Substantia nigra (tissue), 51 donors: ENCODE measurements at places on chromosomes 4 and X.

GRCh38 chr4:98470831-98471230, 187.6 kb downstream of the TSPAN5 start:
- no peak for DNase-seq

DNA sequence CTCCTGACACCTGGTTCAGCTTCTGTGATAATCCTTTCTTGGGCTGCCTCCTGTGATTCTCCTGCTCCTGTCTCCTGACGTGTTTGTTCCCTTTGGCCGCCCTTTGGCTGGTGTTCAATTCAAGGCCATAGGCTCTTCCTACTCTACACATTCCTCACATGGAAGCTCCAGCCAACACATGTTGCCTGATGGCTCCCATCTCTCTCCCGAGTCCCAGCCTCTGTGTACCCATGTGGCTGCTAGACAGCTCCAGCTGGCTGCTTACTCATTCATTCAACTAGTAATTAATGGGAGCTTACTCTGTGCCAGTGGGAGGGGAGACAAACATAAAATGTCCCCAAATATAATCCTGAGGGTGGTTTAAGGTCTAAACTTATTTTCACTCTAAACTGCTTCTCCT, 9.2 kb upstream of the MED28 start:
- no peak for DNase-seq

DNA sequence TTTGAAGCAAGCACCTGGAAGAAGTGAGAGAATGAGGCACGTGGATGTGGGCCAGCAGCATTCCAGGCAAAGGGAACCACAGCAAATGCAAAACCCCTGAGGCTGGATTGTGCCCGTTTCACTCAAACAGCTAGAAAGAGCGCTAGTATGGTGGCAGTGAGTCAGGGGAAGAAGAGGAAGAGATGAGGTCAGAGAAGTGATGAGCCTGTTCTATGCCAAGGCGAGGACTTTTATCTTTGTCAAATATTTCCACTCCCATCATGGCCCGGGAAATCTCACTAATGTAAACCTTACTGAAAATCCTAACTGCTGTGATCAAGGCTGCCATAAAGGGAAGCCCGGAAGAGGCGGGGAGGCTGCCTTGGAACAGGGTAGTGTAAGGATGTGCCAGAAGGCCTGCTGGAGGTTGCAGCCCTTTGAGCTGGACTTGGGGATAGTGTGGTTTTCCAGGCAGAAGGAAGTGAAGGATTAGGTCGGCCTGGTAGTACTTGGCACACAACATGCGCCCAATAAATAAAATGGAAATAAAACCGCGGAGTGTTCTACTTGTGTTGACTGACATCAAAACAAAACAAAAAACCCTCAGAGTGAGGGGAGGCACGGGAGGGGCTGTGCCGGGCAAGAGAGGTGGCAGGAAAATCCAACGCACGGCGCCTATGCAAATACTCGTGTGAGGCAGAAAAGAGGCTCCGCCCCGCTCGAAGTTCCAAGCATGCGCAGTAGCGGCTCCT, 1.2 kb upstream of the CDK16 start:
- no peak for DNase-seq

DNA sequence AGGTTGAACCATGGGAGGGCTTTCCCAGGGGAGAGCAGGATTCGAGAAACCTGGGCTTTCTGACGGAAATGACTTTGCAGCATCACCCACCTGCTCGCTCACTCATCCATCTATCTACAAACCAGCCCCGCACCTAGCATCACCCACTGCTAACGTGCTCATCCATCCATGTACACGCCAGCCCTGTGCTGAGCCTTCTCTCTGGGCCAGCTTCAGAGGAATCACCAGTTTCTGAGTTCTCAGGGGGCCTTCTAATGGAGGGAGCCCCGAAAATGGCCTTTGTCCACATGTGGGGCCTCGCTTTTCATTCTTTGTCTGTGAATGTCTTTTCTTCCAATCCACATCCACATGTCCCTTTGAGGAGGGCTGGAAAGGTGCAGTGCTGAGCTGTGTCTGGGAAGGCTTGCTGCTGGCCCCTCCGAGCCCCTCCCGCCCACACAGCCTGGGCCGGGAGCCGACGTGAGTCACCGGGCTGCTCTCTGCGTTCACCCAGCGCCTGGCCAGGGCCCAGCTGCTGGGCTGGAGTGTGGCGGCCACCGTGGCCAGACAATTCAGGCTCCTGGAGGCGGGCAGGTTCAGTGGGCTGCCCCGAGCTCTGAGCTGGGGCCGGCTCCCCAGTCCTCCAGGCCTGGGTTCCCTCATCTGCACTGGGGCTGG, 14.7 kb downstream of the SORCS2 start:
- peak; percentile 14 for DNase-seq

- DNase-seq: no peak
Observed at GRCh38 chrX:19745077-19745476, 142.3 kb downstream of the SH3KBP1 start.

- no peak for DNase-seq
Observed at GRCh38 chr4:105838082-105838481, 57.2 kb upstream of the NPNT start.

GRCh38 chr4:128384091-128384520, 96.5 kb upstream of the PGRMC2 start:
- no peak for DNase-seq

DNA sequence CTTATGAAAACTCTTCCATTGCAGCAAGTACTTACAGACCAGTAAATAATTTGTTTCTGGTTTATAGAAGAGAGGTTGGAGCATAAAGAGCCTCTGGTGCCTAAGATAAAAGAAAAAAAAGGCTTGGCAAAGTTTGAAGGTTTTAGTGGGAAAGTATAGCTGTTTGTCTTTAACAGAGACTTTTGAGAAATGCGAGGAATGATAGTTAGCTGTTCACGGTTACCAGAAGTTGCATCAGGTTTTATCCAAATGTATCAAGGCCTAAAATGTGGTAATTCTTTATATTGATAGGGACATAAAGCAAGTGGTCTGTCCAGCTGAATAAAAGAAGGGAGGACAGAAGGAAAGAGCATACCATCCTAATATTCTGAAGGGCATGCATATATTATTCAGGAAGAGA, 29.3 kb downstream of the RAP1GDS1 start:
- DNase-seq: no peak

GRCh38 chrX:69280933-69281332, 115.7 kb upstream of the PJA1 start:
- no peak for DNase-seq

- DNase-seq: no peak
Observed at GRCh38 chr4:88191404-88191803, 33.0 kb upstream of the ABCG2 start.

DNA sequence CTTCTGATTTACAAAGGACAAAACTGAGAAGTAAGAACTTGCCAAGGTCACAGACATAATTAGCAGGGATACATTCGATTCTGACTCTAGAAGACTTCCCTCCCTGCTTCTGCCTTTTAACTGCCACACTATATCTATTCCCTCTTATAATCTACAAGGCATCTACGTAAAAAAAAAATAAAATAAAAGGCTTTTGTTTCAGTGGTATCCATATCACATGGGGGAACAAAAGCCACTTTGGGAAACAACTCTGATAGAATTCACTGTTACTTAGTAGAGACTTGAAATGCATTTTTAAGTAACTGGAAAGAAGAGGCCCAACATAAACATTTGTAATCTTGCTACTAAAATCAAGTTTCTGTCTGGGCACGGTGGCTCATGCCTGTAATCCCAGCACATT, 247.2 kb downstream of the SCFD2 start:
- no peak for DNase-seq

- no peak for DNase-seq
Observed at GRCh38 chr4:72365016-72365415, 204.0 kb downstream of the ADAMTS3 start.

DNA sequence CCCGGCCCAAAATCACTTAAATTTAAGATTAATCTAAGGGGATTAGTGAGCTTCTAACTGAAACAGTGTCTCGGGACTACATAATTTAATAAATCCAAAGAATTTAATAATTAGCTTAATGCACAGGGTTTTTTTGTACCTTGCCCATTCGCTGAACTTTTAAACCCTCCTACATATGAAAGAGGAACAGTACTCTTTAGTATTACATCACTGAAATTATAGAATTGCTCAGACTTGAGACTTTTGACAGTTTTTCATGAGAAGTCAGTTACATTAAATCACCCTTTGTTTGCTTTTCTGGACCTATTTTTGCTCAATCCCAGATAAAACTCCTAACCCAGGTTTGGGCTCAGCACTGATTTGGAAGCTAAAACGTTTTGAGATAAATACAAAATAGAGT, 2.4 kb upstream of the TADA2B start:
- DNase-seq: no peak

- no peak for DNase-seq
Observed at GRCh38 chr4:13084210-13084609, 399.9 kb downstream of the RAB28 start.

GRCh38 chrX:13001961-13002671, 27.2 kb downstream of the TMSB4X start:
- DNase-seq: no peak

GRCh38 chrX:11427453-11428071, 134.3 kb downstream of the AMELX start:
- DNase-seq: peak; percentile 3

DNA sequence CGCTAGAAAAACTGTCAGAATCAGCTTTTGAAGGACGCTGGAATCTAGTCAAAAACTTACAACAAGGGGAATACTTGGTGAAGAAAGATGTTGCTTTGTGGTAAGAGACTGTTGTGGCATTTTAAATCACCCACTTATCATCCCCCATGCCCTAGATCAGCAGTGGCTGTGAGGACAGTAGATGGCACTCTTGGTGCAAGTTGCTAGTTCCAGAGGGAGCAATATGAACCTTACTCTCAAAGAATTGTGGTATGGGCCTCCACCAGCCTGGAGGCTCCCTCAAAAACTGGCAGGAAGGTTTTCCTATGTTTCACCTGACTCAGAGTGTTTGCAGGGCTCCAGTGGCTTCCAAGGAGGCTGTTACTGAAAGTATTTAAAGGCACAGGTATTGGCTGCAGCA, 37.7 kb upstream of the SLC16A2 start:
- peak; percentile 0 for DNase-seq

DNA sequence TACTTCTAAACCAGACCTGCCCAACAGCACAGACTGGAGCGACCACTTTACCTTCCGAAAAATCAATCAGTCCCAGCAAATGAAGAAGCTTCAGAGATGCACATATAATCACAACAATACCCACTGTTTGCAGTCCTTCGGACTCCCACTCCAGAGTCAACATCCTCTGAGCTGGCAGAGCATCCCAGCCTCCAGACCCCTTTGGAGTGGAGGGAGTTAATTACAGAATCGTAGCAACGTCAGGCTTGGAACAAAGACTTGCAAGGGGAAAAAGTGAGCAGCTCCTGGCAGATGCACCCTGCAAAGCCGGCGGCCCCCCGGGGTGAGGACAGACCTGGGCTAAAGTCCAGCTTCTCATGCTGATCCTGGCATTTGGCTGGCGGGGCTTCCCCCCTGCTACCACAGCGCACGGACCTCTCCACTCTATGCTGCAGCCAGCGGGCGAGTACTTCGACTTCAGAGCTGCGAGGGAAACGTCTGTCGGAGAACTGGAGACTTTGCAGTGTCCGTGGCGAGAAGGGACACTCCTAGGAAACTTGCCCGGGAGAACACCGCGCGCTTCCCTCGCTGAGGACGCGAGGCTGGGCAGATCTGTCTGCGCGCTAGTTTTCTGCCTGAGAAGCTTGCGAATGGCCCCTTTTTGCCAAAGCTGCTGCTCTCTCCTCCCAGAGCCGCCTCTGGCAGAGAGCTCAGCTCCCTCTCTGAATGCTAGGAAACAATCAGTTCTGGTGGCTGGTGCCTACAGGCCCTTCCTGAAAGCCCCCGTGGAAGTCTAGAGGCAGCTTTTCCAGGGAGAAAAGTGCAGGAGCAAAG, 283.7 kb downstream of the PACRGL start:
- DNase-seq: no peak

- no peak for DNase-seq
Observed at GRCh38 chr4:173013232-173013930, 155.2 kb upstream of the GALNT7 start.

DNA sequence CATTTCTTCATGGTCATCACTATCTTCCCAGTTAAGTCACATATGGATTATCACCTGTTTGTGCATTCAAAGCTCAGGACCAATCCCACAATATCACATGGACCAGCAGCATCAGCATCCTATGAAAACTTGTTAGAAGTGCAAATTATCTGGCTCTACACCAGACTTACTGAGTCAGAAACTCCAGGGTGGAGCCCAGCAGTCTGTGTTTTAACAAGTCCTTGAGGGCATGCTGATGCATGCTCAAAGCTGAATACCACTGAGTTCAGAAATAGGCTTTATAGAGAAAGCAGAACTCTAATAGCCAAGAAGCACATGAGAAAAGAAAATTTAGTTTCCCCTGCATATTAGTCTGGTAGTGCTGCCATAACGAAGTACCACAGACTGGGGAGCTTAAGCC, 62.4 kb upstream of the GABRQ start:
- DNase-seq: no peak

DNA sequence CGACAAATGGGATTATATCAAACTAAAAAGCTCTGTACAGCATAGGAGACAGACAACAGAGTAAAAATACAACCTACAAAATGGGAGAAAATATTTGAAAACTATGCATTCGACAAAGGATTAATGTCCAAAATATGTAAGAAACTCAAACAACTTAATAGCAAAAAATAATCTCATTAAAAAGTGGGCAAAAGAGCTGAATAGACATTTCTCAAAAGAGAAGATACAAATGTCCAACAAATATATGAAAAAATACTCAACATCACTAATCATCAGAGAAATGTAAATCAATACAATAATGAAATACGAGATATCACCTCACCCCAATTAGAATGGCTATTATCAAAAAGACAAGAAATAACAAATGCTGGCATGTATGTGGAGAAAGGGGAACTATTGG, 272.9 kb downstream of the KLHL13 start:
- no peak for DNase-seq

DNA sequence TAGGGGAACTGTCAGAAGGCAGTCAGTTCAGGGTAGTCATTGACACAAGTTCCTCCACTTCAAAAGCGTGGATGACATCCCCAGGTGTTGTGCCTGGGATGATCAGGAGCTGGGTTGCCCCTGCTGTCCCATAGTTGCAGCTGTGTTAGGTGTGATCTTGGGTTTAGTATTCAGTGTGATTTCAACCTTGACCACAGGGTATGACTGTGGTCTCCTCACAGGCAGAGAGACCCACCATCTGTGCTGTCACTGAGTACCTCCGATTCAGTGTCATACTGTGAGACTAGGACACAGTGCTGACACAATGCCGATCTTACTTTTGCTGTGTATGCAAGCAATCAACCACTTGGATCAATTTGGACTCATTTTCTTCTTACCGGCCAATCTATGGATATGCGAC, 25.2 kb downstream of the FOXR2 start:
- DNase-seq: no peak

GRCh38 chr4:101791182-101791558, 640 bp downstream of the BANK1 start:
- DNase-seq: no peak
